Neural crest cell (in vitro differentiated cells): ENCODE measurements at places on chromosomes 2 and 18.
A peak's percentile ranks its signal among the peaks of the same experiment; 100 is the strongest.

DNA sequence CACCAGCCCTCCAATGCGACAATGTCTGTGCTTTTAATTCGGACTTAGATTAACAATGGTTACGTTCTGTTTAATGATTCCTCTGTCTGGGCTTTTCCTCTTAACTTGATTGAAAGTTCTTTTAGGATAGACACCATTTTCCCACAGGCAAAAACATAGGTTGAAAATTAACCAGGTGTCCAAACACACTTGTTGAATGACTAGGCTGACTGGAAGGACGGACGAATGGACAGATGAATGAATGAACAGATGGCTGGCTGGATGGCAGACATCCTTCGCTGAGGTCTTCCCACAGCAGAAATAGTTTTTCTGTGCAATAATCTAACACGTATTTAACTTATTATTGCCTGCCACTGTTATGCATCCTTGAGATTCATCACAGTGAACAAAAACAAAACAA, 298.8 kb downstream of the SRBD1 start:
- no peak for DNase-seq

DNA sequence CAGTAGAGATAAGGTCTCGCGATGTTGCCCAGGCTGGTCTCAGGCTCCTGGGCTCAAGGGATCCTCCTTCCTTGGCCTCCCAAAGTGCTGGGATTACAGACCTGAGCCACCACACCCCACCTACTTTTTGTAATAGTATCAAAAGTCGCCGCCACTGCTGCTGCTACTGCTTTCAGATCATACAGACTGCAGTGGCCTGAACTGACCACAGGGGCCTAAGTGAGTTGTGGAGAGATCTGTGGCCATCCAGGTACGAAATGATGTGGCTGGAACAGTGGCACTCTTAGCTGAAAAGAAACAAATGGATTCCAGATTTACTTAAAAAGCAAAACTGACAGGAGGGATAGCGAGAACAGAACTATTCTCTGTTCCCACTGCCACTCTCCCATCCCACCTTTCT, 32.9 kb upstream of the POMC start:
- DNase-seq: no peak

DNA sequence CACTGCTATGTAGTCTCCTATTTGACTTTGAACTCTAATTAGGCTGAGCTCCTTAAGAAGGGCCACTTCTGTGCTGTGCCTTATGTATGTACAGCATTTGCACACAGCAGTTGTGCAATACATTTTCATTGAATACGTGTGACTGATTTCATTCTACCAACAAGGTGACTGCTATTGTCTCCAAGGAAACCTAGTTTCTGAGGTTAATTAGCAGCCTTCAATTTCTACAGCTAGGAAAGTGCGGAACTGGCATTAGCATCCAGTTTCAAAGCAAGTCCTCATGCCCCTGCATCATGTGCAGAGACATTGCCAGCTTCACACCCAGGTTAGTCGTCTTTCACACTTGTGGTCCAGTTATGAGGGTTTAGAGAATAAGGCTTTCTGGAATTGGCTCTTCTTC, 58.6 kb downstream of the NCK2 start:
- no peak for DNase-seq

GRCh38 chr2:207166349-207167098, 776 bp upstream of the KLF7 start:
- peak; percentile 67 for DNase-seq

DNA sequence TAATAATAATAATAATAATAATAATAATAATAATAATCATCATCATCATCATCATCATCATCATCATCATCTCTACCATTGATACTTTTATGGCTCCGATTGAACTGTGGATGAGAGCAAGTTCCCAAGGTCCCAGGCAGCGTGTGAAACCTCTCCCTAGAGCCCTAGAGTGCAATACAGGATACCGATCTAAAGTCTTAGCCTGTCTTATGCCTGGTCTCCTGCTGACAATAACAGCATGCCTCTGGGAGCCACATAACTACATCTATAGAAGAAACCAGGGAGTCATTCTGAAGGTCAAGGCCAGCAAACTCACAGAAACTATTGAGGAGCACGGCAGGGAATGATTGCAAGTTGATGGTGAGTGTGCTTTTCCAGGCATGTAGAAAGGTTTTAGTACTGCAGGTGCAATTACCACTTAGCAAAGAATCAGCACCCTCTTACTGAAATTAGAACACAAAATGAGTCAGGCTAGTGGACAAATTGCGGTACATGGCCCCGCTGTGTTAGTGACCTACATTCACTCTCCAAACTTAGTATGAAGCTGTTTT, 457.2 kb upstream of the CDH20 start:
- no peak for DNase-seq
